Liver (tissue), 10 donors: ENCODE measurements at places on chromosomes 2 and 18. TPM values are rescaled to one million over a fixed set of nuclear protein-coding genes. Genes with fewer than 3 reads are reported as not detected.

FAM124B gene
- 0.42 TPM for polyA plus RNA-seq

RAPH1 gene
- polyA plus RNA-seq: 16.2 TPM

TRAK2 gene
- 6.1 TPM for polyA plus RNA-seq

NOL4 gene
- 0.03 TPM for polyA plus RNA-seq

RGPD3 gene
- polyA plus RNA-seq: 0.07 TPM

SCYGR2 gene
- polyA plus RNA-seq: not detected

DSG4 gene
- polyA plus RNA-seq: not detected

SERPINB5 gene
- 0.05 TPM for polyA plus RNA-seq

RBM44 gene
- polyA plus RNA-seq: 0.02 TPM

MARCO gene
- polyA plus RNA-seq: 21.8 TPM

OXER1 gene
- 8.1 TPM for polyA plus RNA-seq

ELAC1 gene
- polyA plus RNA-seq: 6.4 TPM

CD8B2 gene
- not detected for polyA plus RNA-seq

GALR1 gene
- polyA plus RNA-seq: not detected

ASPRV1 gene
- polyA plus RNA-seq: 0.21 TPM

DOK1 gene
- polyA plus RNA-seq: 3.6 TPM

BCL2 gene
- polyA plus RNA-seq: 0.40 TPM

TIGD1 gene
- polyA plus RNA-seq: 0.50 TPM

GKN1 gene
- not detected for polyA plus RNA-seq

AQP12B gene
- polyA plus RNA-seq: not detected

NCKAP5 gene
- 2.2 TPM for polyA plus RNA-seq

CIDEA gene
- polyA plus RNA-seq: not detected

SERPINB11 gene
- polyA plus RNA-seq: not detected

GALNT14 gene
- polyA plus RNA-seq: 0.86 TPM

NEU2 gene
- polyA plus RNA-seq: not detected

CELF4 gene
- 0.21 TPM for polyA plus RNA-seq

PSMA8 gene
- polyA plus RNA-seq: not detected

IGFBP2 gene
- polyA plus RNA-seq: 462 TPM

EPB41L3 gene
- polyA plus RNA-seq: 1.4 TPM

EFEMP1 gene
- 11.5 TPM for polyA plus RNA-seq

KIAA2012 gene
- 0.61 TPM for polyA plus RNA-seq

MARCHF4 gene
- polyA plus RNA-seq: not detected

SLC38A11 gene
- 0.54 TPM for polyA plus RNA-seq

KLHL41 gene
- 0.10 TPM for polyA plus RNA-seq

TMEM247 gene
- not detected for polyA plus RNA-seq

HTR2B gene
- 1.0 TPM for polyA plus RNA-seq

SERPINB12 gene
- not detected for polyA plus RNA-seq

CTLA4 gene
- polyA plus RNA-seq: not detected

MPV17 gene
- polyA plus RNA-seq: 17.7 TPM

RAX gene
- not detected for polyA plus RNA-seq

DLX1 gene
- not detected for polyA plus RNA-seq

C1QL2 gene
- not detected for polyA plus RNA-seq

NEB gene
- polyA plus RNA-seq: 0.37 TPM

DNAH6 gene
- 0.32 TPM for polyA plus RNA-seq

CHRNA1 gene
- not detected for polyA plus RNA-seq
